ENCODE measurements at places on chromosomes 16 and 17.

DNA sequence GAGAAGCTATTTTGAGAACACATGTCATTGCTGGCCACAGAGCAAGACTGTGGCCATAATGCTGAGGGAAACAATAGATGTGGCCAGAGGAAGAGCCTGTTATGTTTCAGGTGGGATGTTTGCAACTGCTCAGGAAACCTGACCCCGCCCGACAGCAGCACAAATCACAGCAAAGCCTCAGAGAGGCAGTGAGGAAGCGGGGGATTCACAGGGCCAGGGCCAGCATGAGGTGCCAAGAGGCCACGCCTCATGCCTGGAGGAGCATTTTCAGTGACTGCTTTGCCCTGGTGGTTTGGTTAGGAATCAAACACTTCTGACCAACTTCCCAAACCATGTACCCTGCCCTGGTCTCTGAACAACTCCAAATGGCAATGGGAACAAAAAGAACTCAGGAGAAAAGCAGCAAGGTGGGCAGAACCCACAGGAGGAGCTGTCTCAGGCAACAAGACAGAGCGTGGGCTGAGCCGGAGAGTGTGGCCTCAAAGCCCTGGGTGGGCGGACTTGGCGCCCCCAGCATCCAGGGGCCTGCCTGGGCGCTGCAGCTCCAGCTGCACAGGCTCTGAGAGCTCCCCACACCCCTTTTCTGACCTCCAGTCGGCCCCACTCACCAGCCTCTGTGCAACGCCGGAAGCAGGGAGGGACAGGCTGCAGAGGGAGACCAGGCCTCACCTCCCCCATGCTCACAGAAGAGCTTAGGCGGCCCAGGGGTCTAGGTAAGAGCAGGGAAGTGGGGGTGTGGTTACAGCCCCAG lies 20.6 kb downstream of the HIC1 start:
- no peak for DNase-seq

DNA sequence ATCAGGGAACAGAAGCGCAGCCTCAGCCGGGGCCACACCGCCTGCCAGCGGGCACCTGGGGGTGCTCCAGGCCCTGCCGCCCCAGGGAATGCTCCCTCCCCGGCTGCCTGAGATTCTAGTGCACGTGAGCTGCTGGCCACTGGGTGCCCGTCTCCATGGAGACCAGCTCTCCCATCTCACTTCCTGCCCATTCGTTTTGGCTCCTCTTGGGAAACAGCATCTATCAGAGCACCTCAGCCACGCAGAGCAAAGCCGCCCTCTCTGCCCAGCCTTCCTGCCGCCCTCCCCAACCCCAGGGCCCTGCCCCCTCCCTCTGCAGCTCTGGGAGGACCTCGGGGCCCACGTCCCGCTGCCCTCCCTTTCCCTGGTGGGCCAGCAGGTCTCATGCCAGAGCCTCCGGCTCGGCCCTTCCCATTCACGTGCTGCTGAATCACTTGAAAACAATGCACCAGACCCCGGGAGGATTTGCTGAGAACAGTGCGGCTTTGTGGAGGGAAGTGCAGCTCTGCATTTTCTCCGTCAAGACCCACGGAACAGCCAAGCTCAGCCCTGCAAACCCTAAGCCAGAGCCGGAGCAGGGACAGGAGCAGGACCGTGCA lies 19.4 kb downstream of the CEP295NL start:
- DNase-seq, result no peak

- no peak for DNase-seq
Measured at GRCh38 chr17:34177642-34178041, 77.4 kb upstream of the CCL2 start.

GRCh38 chr17:73760439-73760758 lies 116.2 kb upstream of the SDK2 start:
- no peak for DNase-seq

DNA sequence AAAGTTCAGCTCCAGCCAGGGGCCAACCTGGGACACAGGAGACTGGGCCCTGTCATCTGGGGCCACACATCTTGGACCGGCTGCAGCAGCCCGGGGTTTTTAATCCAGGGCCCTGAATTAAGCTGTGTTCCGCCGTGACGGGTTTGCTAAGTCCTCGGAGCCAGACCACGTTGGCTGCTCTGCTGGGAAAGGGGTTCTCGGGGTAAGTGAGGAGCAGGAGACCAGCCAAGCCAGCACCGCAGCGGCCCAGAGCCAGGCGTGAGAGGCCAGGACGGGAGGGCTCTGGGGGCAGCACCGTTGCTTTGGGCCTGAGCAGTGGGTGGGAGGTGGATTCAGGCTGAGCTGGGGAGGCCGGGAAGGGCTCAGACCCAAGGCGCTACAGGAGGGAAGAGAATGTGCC lies 31.3 kb upstream of the CBX4 start:
- no peak for DNase-seq

- DNase-seq, result no peak
Measured at GRCh38 chr17:40949418-40949817, 12.0 kb upstream of the KRT23 start.
